Ovary (tissue), 10 donors: ENCODE measurements at places on chromosomes 4 and X. TPM values are rescaled to one million over a fixed set of nuclear protein-coding genes. Genes with fewer than 3 reads are reported as not detected.

NAA11 gene
- not detected for total RNA-seq

DNA sequence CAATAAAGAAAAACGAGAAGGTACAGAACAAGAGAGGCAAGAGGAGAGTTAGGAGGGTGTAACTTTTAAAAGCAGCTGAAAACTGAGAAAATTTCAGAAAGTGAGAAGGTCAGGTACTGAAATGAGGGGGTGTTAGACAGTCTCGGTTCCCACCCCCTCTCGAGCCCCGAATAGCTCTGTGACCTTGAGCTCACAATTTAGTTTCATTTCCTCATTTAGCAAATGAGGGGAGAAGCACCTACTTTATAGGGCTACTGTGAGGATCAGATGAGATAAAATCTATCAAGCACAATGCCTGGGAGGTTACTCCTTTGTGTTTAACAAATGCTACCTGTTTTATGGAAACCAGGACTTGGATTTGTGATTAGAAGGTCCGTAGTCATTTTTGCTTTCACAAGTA is 4.9 kb downstream of the UGT8 start:
- no peaks in the 10 kb centered on the region for H3K27me3 ChIP-seq
- DNase-seq: no peak
- no peak overlapping the region for H3K4me3 ChIP-seq
- H3K27ac ChIP-seq: no peak overlapping the region

DUSP21 gene
- not detected for total RNA-seq

ARR3 gene
- total RNA-seq: not detected

GRCh38 chrX:100674705-100675104 is 30.7 kb downstream of the SRPX2 start:
- H3K36me3 ChIP-seq: no peaks in the 10 kb centered on the region
- no peak overlapping the region for H3K27ac ChIP-seq

DNA sequence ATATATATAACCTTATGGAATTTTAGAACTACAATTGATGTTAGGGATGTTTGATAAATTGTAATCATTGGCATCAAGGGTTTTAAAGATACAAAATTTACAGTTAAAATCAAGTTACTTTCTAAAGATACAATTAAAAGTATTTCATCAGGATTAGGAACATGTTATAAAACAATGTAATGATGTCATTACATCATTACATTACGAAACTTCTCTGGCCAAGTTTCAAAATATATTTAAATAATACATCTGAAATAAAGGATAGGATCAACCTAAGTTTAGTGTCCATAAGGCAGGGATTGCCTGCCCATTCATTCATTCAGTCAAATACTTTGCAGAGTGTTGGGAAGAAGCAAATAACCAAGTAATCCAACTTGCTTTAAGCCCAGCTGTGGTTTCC is 75.1 kb downstream of the TENM3 start:
- H3K4me1 ChIP-seq: no peaks in the 10 kb centered on the region
- H3K27ac ChIP-seq: no peak overlapping the region
- no peak for DNase-seq
- H3K36me3 ChIP-seq: no peaks in the 10 kb centered on the region
- no peak overlapping the region for H3K4me3 ChIP-seq
- no peaks in the 10 kb centered on the region for H3K27me3 ChIP-seq

- no peaks in the 10 kb centered on the region for H3K27me3 ChIP-seq
- H3K4me3 ChIP-seq: no peak overlapping the region
- H3K4me1 ChIP-seq: no peaks in the 10 kb centered on the region
- no peak for DNase-seq
Observed at GRCh38 chrX:88397551-88397950, 349.5 kb upstream of the CPXCR1 start.

DNA sequence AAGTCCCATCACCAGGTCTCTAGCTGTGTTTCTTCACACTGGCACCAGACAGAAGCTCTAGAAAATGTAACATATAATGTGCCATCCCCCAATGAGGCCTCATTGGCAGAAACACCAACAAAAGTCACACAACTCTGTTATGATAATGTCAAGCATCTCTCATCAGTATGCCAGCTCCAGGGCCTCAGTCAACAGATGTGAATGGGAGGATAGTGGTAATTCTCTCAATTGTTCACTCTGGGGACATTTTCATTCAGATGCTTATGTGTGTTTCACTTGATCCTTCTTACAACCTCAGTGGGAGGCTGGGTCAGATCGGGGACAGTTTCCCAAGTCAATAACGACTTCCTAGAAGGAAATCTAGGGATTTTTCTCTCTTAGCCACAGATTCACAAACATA is 57.5 kb upstream of the SCOC start:
- no peak overlapping the region for H3K27ac ChIP-seq
- H3K36me3 ChIP-seq: no peaks in the 10 kb centered on the region
- H3K4me3 ChIP-seq: no peak overlapping the region
- no peaks in the 10 kb centered on the region for H3K27me3 ChIP-seq

PNMA3 gene
- total RNA-seq: not detected

GRCh38 chr4:48315728-48316630 is 25.4 kb upstream of the SLAIN2 start:
- H3K36me3 ChIP-seq: no peaks in the 10 kb centered on the region
- H3K27me3 ChIP-seq: no peaks in the 10 kb centered on the region
- H3K4me1 ChIP-seq: no peaks in the 10 kb centered on the region
- DNase-seq: no peak
- H3K4me3 ChIP-seq: no peak overlapping the region

- no peaks in the 10 kb centered on the region for H3K36me3 ChIP-seq
- no peaks in the 10 kb centered on the region for H3K4me1 ChIP-seq
- no peak overlapping the region for H3K27ac ChIP-seq
- H3K4me3 ChIP-seq: no peak overlapping the region
- no peaks in the 10 kb centered on the region for H3K27me3 ChIP-seq
Observed at GRCh38 chr4:125049711-125050110, 265.0 kb upstream of the FAT4 start.

- no peak for DNase-seq
- H3K27ac ChIP-seq: no peak overlapping the region
- no peak overlapping the region for H3K4me3 ChIP-seq
Observed at GRCh38 chrX:153750127-153750774, 13.8 kb upstream of the PLXNB3 start.

GRCh38 chr4:38691251-38692008 is 27.4 kb downstream of the KLF3 start:
- no peak for DNase-seq
- no peak overlapping the region for H3K4me3 ChIP-seq
- no peaks in the 10 kb centered on the region for H3K27me3 ChIP-seq
- H3K4me1 ChIP-seq: peaks cover 1% of the 10 kb centered on the region
- H3K36me3 ChIP-seq: no peaks in the 10 kb centered on the region

RAP1GDS1 gene
- 24.9 TPM for total RNA-seq

TMPRSS11F gene
- not detected for total RNA-seq

MFAP3L gene
- total RNA-seq: 3.4 TPM

IL21 gene
- not detected for total RNA-seq

GRCh38 chrX:2523911-2524310 is 23.1 kb upstream of the DHRSX start:
- no peaks in the 10 kb centered on the region for H3K36me3 ChIP-seq
- H3K4me3 ChIP-seq: no peak overlapping the region
- no peaks in the 10 kb centered on the region for H3K4me1 ChIP-seq
- no peaks in the 10 kb centered on the region for H3K27me3 ChIP-seq
- no peak for DNase-seq

DNA sequence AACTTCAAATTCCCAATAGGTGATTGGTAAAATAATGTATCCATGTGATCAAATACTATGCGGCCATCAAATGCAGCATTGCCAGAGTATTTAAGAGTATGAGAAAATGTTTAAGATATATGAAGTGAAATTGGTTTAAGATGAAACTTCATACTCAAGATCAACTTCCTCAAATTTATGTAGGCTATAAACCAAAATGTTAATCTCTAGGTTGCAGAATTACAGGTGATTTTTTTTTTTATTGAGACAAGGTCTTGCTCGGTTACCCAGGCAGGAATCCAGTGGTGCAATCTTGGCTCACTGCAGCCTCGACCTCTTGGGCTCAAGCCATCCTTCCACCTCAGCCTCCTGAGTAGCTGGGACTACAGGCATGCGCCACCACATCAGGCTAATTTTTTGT is 25.3 kb downstream of the ACSL4 start:
- H3K4me1 ChIP-seq: no peaks in the 10 kb centered on the region
- H3K4me3 ChIP-seq: no peak overlapping the region
- H3K27me3 ChIP-seq: no peaks in the 10 kb centered on the region
- DNase-seq: no peak

DNA sequence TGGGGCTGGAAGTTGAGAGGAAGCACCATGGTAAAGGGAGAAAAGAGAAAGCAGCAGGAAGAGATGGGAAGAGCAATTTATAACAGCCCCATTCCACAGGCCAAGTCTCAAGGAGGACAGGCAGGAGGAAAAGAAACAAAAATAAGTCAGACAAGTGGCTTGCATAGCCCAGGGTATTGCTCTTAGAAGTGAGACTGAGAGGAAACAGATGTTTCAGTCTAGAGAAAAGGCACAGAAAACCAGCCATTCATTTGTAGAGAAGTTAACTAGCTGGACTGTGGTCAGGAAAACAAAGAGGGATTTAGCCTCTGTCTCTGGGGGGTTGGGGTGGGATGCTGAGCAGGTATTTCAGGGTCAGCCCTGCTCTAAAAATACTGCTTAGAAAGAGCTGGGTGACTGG is 175.0 kb upstream of the ARHGEF9 start:
- DNase-seq: no peak

DNA sequence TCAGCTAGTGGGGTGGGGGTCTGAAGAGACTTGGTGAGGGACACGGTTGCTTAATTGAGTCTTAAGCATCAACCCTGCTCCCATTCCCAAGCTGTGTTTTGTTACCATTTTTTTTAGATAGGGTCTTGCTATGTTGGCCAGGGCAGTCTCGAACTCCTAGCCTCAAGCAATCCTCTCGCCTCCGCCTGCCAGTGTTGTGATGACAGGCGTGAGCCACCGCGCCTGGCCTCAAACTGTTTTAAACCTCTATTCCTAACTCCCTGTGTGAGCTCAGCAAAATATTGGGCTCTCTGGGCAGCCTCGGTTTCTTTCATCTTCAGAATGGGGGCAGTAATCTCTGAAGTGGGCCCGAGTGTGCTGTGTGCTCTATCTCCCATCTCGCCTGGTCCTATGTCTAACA is 26.3 kb upstream of the BCORL1 start:
- DNase-seq: no peak
- no peaks in the 10 kb centered on the region for H3K27me3 ChIP-seq
- H3K4me3 ChIP-seq: no peak overlapping the region
- no peaks in the 10 kb centered on the region for H3K36me3 ChIP-seq

GRCh38 chr4:2395038-2395437 is 23.4 kb downstream of the ZFYVE28 start:
- H3K27me3 ChIP-seq: no peaks in the 10 kb centered on the region
- no peak overlapping the region for H3K4me3 ChIP-seq
- DNase-seq: no peak
- H3K27ac ChIP-seq: no peak overlapping the region

DNA sequence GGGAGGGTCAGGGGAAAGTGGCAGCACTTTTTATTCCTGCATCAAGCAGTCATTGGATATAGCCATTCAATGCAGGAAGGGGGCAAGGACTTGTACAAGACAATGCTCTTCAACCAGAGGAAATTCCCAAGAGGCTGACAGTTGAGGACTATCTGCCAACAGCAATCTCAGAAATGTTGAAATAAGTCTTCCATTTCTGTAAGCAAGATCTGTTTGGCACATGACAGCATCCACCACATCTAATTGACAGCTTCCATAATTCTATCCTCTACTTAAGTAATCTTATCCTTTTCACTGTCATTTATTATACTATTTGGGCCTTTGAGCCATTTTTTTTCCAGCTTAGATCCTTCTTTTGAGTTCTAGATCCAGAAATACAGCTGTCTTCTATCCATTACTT is 110.7 kb downstream of the CFAP299 start:
- no peaks in the 10 kb centered on the region for H3K4me1 ChIP-seq
- no peak overlapping the region for H3K4me3 ChIP-seq
- no peaks in the 10 kb centered on the region for H3K36me3 ChIP-seq

DNA sequence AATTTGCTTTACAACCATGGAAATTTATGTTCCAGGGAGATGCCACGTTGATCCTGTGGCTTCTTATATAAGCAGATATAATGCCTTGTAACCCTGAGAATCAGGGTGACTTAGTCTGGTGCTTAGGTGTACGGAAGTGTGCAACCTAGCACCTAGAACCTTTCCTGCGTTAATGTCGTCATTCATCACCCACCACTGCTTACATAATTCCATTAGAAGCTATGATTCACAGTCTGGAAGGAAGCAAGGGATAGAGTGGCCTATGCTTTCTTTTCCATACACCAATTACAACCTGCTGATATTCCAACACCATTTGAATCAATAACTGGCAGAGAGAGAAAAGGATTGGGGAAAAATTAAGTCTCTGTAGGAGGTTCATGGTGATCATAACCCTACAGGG is 17.3 kb upstream of the CXCL8 start:
- H3K36me3 ChIP-seq: no peaks in the 10 kb centered on the region
- H3K4me1 ChIP-seq: no peaks in the 10 kb centered on the region

CNKSR2 gene
- total RNA-seq: 0.90 TPM

FGB gene
- total RNA-seq: 0.20 TPM

GRCh38 chr4:79687006-79687405 is 279.0 kb upstream of the GK2 start:
- no peaks in the 10 kb centered on the region for H3K36me3 ChIP-seq
- no peak overlapping the region for H3K27ac ChIP-seq
- H3K4me1 ChIP-seq: no peaks in the 10 kb centered on the region
- DNase-seq: no peak
- H3K4me3 ChIP-seq: no peak overlapping the region

DNA sequence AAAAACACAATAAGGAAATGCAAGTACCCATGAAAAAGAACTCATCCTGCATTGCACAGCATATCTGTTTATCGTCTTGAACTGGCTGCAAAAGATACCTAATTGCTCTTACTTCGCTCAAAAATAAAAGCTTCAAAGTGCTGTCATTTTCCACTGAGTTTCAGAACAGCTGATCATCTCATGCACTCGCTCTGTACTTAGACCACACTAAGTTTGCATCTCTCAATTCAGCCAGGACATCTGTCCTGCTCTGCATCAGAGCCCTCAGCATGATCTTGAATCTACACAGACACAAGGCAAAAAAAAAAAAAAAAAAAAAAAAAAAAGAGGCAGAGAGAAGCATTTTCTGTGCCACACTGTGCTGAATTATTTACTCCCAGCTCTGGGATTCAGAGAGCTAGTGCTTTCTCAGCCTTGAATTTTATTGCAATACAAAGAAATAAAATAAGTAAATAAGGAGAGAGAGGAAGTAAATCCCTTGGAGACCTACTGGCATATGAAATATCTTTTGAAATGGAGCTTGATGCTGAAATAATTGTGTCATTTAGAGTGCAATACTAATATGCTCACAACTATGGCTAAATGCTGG is 81.3 kb downstream of the PPP1R2C start:
- no peak overlapping the region for H3K4me3 ChIP-seq
- H3K27me3 ChIP-seq: no peaks in the 10 kb centered on the region
- no peaks in the 10 kb centered on the region for H3K36me3 ChIP-seq
- DNase-seq: no peak

DNA sequence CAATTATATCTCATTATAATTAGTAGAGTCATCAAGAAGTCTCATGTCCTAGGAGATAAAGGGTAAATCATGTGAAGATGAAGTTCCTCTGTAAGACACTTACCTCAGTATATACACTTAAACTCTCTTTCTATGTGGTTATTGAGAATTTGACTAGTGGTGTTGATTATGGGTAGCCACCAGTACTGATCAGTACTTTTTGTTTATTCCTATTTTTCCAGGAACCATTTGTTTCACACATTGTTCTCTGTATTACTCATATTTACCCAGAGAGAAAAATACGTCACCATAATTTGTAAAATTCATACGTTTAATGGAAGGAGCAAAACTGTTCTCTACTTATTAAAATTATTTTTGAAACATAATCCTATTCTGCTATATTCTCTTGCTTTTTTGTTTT is 55.8 kb upstream of the PRDM8 start:
- DNase-seq: no peak
- H3K27me3 ChIP-seq: no peaks in the 10 kb centered on the region
- H3K27ac ChIP-seq: no peak overlapping the region
- no peaks in the 10 kb centered on the region for H3K36me3 ChIP-seq
- no peaks in the 10 kb centered on the region for H3K4me1 ChIP-seq

PAGE5 gene
- total RNA-seq: not detected
